Activated CD4-positive, CD25-positive, alpha-beta regulatory T cell treated with anti-CD3 and anti-CD28 coated beads, Interleukin-2, amount 50 U/mL, for 72 hours (primary cell): ENCODE measurements at places on chromosomes 2 and 18.

- no peak for DNase-seq
Measured at GRCh38 chr18:37564711-37565100, 892 bp downstream of the CELF4 start.

- no peak for DNase-seq
Measured at GRCh38 chr2:43269074-43269572, 42.7 kb upstream of the ZFP36L2 start.

DNA sequence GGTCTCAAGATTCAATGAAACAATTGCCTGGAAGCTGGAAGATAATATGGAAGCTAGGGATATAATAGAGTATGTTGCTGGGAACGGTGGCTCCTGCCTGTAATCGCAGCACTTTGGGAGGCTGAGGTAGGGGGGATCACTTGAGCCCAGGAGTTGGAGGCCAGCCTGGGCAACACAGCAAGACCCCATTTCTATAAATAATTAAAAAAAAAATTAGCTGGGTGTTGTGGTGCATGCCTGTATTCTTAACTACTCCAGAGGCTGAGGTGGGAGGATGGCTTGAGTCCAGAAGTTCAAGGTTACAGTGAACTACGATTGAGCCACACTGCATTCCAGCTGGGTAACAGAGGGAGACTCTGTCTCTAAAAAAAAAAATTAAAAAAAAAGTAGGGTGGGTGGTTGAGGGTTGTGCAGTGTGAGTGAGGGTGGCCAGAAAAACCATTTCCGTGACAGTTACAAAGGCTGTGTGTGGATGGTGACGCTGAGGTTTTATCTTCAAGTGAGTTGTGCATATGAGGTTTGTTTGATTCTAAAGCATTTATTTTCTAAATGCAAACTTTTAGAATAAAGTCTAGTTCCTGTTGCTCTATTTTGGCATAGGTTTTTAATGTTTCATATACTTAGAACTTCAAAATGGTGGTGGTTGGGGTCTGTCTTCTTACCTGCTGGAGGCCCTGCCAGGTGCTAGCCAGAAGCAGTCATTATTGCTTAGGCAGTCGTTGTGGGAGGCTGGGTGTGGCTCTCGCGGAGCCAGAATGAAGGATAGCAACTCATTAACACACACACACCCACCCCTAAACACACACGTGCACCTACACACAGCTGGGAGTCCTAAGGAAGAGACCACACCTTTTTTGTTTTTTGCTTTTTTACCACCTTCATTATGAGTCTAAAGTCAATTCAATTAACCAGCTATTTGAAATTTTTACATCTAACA is 4.7 kb upstream of the IL1R2 start:
- DNase-seq, result no peak

DNA sequence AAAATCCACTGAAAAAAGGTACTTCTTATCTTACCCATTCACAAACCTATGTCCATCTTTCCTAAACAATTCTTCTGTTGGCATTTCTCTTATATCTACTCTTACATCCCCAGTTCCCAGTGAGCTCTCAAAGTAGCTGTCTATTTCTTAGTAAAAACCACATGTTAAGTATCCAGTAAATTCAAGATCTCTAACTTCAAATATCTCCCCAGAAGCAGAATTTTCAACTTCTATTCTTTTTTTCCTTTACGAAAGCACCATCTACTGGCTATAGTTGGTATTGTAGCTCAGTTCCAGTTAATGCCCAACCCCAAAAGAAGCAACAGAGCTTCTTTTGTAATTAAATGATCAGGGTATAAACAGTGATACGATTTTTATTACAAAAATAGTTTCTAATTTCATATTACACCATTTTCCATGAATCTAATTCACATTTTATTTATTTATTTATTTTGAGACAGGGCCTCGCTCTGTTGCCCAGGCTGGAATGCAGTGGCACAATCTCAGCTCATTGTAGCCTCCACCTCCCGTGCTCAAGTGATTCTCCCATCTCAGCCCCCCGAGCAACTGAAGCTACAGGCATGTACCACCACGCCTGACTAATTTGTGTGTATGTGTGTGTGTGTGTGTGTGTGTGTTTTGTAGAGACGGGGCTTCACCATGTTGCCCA is 28.5 kb downstream of the HRH4 start:
- no peak for DNase-seq

GRCh38 chr2:86308984-86309695 is 28.3 kb downstream of the REEP1 start:
- no peak for DNase-seq

- DNase-seq, result no peak
Measured at GRCh38 chr2:141554810-141555209, 576.0 kb downstream of the LRP1B start.
